ENCODE measurements at places on chromosomes 6 and 20.

- no peak for DNase-seq
Measured at GRCh38 chr6:147065786-147066185, 138.4 kb upstream of the STXBP5 start.

DNA sequence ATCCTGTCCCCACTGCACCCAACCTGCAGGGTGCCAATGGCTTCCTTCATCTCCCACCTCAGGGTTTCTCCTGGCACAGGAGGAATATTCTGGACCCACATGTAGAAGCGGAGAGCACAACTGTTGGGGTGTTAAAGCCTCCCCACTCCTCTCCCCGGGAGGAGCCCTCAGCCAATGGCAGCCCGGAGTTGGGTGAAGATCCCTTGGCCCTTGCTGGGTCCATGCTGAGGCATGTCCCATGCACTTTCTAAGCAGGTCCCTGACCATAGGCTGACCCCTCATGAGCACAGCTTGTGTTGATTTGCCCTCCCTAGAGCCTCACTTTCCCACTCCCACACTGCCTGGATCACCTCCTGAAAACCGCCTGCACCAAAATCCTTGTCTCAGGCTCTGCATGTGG, 97.2 kb upstream of the PMEPA1 start:
- DNase-seq = no peak

DNA sequence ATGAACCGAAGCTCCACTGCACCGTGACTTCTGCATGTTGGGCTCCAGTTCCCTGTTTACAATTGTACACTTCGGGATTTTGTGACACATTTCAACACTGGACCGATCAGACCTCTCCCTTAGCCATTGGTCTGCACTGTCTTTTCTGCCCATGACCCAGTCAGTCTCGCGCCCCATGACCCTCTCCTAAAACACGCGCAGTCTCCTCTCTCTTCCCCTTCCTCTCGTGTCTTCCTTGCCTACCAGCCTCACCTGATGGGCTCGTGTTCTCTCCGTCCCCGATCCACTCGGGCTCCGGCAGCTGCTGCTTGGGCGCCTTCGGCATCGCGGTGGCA, 535 bp upstream of the ABCF1 start:
- DNase-seq = no peak

- DNase-seq = no peak
Measured at GRCh38 chr6:154986787-154987235, 8.3 kb upstream of the TIAM2 start.

GRCh38 chr20:48816282-48817205, 11.3 kb downstream of the PREX1 start:
- no peak for DNase-seq

DNA sequence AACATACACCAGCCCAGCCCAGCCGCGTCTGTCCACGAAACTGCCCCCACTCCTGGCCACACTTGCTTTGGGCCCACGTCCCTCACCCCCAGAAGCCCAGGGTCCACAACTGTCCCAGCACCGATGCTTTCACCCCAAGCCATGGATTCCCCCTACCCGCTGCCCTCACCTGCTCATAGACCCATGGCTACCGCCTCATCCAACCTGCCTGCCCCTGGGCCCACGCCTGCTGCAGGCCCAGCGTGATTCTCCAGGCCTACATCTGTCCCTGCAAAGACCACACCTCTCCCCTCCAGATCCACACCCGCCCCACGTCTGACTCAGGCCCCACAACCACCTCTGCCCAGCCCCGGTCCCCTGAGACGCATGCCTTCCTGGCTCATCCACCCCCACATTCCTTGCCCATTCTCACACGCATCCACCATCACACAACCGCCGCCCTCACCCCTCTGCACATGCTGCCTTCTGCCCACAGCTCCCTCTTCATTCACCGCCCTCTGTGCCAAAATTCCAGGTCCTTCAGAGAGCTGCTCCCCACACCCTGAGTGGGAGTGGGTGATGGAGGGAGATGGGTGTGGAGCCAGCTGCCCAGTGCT, 86.7 kb downstream of the GRM4 start:
- DNase-seq = no peak

- DNase-seq = no peak
Measured at GRCh38 chr20:54167909-54168872, 5.6 kb downstream of the CYP24A1 start.

GRCh38 chr6:86256615-86257187, 614.0 kb upstream of the SYNCRIP start:
- no peak for DNase-seq

GRCh38 chr6:83341765-83342164, 89.1 kb downstream of the ME1 start:
- DNase-seq = no peak

- DNase-seq = no peak
Measured at GRCh38 chr6:140018588-140018987, 644.1 kb upstream of the CITED2 start.

DNA sequence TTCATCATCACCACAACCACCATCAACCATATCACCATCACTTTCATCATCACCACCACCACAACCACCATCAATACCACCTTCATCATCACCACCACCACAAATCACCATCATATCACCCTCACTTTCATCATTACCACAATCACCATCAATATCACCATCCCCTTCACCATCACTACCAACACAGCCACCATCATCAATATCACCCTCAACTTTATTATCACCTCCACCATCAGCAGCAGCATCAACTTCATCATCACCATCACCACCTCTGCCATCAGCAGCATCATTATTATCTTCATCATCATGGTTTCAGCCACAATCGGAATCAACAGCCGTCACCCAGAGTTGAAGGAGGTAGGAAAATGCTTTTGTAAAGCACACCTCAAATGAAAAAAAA, 225.7 kb upstream of the SULF2 start:
- no peak for DNase-seq

DNA sequence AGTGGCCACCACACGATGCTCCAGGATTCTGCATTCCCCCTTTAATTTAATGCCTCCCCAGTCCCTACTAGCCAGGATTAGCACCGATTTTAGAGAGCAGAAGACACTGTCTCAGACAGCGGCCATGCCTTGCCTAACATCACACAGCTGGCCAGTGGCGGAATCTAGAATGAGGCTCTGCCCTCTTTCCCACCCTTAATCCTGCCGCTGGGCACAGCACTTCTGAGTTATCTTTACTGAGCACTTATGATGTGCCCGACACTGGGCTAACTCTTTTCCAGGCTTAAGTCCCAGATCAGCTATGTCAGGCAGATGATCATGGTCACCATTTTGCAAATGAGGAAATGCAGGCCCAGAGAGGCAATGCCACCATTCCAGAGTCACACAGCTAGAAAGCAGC, 5.6 kb upstream of the BPIFA2 start:
- DNase-seq = no peak
